Femur (tissue), 1 donor: ENCODE measurements at places on chromosomes 5 and 9.
A peak's percentile ranks its signal among the peaks of the same experiment; 100 is the strongest.

GRCh38 chr9:134340475-134341160 is 14.4 kb downstream of the RXRA start:
- no peak for DNase-seq

DNA sequence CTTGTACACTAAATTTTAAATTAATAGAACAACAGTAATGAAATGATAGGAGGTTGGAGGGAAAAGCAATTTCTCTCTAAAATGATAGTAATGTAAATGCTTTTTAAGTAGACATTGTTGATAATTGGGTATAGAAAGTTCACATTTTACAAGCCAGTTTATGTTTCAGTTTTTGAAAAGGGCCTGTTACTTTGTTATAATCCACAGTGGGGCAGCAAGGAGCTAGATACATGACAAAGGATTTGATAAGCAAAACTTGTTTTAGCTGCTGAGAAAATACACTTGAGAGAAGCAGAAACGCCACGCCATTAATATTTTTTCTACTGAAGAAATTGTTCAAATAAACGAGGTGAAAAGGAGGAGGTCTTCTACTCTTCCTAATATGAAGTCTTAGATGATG is 30.2 kb downstream of the SREK1 start:
- no peak for DNase-seq

DNA sequence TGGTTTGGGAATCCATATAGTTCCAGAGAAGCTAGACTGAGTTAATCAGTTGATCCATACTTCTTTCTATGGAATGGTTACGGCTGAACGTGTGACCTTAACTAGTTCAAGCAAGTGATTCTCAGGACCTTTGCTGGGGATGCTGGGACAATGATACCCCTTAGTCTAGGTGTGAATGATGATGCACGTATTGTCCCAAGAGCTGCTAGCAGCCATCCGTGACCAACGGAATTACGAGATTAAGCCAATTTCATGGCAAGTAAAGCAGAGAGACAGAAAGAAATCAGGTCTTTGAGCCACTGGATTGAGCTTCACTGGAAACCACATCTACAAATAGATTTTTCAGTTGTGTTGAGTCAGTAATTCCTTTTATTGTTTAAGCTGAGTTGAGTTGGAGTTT is 99.2 kb upstream of the LIFR start:
- no peak for DNase-seq

DNA sequence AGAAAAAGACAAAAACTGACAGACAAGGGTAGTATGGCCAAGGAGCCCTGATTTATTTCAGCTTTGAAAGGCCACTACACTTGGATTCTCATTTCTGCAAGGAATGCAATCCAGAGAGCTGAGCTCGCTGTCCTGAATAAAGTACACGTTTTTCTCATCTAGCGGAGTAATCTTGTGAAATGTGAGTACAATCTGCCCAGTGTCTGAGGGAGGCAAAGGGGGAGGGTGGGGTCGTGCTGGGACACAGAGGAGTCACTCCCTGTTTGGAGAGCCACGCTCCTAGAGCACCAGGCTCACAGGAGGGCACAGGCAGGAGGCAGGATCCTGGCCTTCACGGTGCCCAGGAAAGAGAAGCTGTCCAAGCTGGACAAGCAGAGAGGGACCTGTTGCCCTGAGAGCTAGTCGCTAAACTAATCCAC is 51.0 kb upstream of the IFNK start:
- DNase-seq = peak; percentile 36

DNA sequence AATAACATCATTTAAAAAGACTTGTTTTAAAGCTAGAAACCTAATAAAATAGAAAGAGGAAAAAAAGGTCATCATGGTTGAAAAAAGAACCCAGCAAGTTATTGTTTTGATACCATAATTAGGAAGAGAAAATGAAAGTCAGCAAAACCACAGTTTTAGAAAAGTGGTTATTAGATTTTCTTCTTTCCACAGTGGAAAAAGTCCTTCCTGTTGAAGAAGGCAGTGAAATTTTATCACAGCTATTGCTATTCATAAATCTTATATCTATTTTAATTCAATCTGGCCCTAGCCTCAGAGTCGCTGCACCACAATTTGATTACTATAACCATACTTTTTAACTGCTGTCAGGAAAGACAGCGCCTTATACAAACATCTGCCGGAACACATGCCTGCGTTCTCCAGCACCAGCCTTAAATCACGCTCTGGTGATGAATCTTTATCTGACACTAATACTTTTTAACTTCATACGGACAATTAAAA is 60.3 kb downstream of the MAPKAP1 start:
- DNase-seq = no peak

GRCh38 chr9:133477992-133478850 is 678 bp downstream of the SLC2A6 start:
- no peak for DNase-seq

DNA sequence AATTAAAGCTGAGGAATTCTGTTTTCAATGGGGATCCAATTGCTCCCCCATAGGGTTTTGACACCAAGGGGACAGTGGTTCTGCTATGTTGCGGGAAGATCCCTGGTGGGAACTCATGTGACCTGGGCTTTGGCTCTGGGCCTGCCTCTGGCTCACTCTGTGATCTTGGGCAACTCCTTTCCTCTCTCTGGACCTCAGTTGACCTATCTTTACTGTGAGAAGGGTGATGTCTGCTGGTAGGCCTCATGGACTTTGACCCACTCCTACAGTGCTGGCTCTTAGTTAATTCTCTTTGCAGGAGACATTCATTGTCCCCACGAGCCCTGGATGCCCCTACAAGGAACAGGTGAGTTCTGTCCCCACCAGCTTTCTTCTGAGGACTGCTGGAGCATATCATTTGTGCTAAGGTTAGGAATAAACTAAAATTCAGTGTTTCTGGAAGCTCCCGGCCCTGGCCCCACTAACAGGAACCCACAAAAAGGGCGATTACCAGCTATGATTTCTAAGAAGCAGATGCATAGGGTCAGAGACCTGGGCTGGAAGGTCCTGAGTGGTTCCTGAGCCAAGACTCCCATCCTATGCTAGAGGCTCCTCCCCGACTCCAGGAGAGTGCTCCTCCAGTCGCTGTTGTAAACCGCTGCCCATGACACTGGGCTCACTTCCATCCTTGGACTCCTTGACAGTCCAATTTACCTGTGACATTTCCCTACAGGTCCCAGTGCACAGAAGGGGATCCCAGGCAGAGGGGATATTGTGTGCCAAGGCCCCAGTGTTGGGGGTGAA is 218.3 kb downstream of the PAX5 start:
- DNase-seq = no peak

GRCh38 chr5:181121675-181122561 is 9.1 kb downstream of the OR2V1 start:
- no peak for DNase-seq

GRCh38 chr5:136420168-136420898 is 55.0 kb upstream of the TRPC7 start:
- no peak for DNase-seq

DNA sequence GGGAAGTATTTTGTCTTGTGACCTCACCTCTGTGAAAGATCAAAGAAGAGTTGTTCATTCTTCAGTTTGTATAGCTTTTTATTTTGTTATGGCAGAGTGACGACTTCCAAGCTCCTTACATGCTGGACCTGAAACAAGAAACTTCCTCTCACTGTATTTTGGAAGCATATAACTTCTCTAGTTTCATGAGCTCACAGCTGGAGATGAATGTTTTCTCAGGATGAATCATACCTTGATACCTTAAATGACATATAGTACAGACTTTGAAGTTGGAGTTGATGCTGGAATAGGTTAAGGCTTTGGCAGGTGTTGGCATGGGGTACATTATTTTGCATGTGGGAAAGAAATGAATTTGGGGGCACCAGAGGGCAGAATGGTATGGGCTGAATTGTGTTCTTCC is 112.5 kb downstream of the SLC25A46 start:
- DNase-seq = no peak

DNA sequence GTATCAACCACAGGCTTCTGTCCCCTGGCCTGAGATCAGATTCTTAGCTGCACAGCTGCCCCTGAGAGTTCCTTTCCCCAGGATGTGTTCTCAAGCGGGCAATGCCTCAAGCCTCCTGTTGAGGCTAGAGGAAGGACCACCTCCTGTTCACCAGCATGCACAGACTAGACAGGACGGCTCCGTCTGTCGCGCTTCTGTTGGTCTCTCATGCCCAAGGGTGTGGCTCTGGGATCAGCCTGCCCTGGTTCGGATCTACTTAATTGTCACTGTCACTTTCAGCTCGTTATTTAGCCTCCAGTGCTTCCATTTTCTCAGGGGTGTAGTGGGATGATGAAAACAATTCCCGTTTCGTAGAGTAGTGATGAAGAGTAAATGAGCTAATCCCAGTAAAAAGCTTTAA is 103.1 kb downstream of the KCNIP1 start:
- DNase-seq = no peak

- DNase-seq = no peak
Measured at GRCh38 chr9:5949103-5949699, 58.5 kb downstream of the MLANA start.

- DNase-seq = no peak
Measured at GRCh38 chr9:98450496-98450895, 195.0 kb upstream of the TBC1D2 start.

DNA sequence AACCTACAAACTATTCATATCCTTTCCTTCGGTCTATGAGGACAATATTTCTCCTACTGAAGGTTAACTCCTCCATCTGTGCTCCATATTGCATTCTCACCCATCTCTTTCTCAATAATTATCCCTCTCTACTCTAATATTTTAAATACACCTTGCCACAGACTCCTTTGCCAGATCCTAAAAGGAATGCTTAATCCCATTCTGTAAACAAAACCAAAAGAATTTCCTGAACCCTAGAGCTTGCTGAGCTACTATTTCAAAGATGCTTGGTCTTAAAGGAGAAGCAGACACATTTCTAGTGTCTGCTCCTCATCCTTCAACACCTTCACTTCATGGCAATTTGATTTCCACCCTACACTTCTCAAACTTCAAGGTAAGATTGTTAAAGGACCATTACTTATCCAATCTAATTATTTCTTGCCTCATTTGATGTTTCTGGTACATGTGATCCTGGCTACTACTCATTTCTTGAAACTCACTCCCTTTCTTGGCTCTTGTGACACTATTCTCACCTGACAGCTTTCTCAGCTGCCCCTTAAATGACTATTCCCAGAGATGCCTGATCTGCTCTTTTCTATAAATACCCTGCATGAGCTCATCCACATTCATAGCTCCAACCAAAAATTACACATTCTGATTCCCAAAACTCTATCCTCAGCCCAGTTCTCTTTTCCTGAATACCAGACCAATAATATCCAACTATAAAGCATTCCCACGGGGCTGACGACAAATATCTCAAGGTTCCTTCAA is 20.2 kb downstream of the HOMER1 start:
- DNase-seq = no peak

- no peak for DNase-seq
Measured at GRCh38 chr9:37954581-37954981, 50.7 kb upstream of the SLC25A51 start.

DNA sequence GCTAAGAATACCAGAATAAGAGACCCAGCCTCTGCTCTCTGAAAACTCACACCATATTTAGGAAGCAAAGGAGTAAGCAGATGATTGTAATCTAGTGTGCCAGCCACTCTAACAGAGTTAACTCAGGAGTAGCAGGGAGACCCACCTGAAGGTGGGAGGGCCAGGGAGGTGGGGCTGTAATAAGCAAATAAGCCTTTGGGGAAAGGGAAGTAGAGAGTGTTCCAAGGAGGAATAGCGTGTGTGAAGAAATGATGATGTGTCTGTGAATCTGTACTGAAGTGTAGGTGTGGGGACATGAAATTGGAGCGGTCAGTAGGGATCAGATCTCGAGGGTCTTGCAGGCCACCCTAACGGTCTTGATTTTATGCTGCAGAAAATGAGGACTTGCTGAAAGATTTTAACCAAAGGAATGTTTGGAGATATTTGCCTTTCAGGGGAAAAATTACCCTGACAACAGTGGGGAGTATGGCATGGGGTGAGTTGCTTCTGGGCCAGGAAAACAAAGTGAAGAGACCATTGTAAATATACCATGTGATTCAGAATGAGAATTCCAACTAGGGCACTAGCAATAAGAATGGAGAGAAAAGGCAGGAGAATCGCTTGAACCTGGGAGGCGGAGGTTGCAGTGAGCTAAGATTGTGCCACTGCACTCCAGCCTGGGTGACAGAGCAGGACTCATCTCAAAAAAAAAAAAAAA is 44.1 kb upstream of the FSD1L start:
- no peak for DNase-seq

- no peak for DNase-seq
Measured at GRCh38 chr9:121684381-121685145, 33.1 kb downstream of the DAB2IP start.

- DNase-seq = no peak
Measured at GRCh38 chr5:139470821-139471300, at the start of gene SMIM33. TSS of gene SMIM33 (plus strand) at chr5:139471004. CDS start at chr5:139471122, 118 bp downstream.

DNA sequence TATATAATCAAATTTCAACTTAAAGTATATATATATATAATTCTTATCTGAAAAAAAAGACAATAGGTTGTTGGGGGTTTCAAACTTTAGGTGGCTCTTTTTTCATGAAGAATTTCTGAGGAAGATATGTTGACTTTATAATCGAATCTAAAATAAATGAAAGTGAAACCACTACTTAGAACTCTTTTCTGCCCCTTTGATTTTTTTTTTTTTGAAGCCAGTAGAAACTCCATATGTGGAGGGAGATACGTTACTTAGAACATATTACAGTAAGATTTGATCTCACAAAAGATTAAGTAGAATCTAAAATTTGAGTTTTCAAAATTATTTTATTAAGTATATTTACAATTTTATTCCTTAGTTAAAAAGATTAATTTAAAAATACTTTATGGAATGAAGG is 96.9 kb downstream of the ATG10 start:
- no peak for DNase-seq

GRCh38 chr9:93965830-93966577 is 10.8 kb upstream of the BARX1 start:
- no peak for DNase-seq

DNA sequence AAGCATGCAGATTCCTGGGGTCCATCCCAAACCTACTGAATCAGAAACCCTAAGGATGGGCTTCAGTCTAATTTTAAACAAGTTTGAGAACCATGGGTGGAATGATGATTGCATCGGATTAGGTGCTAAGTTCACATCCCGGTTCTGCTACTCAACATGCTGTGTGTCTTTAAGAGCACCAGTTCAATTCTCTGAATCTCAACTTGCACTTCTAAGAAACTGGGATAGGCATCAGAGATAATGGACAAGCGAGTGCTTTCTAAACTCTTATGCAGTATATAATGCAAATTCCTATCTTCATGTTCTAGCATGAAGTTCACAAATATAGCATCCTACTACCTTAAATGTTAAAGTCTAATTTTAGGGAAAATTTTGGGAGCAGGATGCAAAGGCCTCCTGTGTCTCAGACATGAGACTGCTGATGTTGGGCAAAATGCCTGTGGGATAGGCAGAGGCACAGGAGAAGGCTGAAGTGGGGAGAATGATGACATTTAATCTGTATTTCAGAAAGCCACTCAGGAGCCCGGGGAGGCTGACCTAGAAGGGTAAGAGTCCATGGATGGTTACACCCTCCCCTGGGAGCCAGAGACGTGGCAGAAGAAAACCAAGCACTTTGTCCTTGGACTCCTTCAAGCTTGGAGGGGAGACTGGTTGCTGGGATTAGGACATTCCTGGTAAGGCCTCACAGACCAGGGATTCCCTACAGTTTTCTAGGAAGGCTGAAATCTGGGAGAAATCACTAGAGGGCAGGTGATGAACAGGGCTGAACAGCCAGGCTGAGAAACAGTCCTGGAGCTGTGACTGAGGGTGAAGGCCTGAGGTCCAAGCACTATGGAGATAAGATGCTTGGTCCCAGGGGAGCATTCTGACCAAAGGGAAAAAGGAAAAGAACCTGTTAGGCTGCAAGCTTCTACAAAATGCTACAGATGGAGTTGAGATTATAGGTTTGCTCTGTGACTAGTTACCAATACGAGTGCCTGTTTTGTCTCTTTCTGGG is 311.9 kb upstream of the PANK3 start:
- DNase-seq = no peak
